ENCODE measurements at places on chromosomes 16 and 17. TPM values are rescaled to one million over a fixed set of nuclear protein-coding genes. Genes with fewer than 3 reads are reported as not detected.

DNA sequence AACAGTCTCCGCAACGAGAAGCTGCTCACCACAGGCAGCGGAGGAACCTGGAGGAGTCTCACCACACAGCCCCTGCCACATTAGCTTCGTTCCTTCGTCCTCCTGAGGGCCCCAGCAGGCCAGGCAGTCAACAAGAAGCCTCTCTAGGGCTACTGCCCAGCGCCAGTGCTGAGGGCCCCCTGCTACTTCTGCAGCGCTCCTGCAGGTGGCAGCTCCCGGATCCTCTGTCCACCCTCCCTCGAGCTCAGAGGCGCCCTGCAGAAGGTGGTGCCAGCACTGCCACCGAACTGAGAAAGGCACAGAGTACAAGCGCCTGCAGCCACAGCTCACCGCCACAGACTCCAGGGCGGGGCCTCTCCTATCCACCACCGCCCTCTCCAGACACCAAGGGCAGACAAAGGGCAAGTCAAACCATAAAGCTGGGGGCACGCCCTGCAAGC, 27.3 kb downstream of the KDM8 start:
- DNase-seq, result no peak

GRCh38 chr17:32807577-32807976, 69.3 kb downstream of the MYO1D start:
- no peak for DNase-seq

DNA sequence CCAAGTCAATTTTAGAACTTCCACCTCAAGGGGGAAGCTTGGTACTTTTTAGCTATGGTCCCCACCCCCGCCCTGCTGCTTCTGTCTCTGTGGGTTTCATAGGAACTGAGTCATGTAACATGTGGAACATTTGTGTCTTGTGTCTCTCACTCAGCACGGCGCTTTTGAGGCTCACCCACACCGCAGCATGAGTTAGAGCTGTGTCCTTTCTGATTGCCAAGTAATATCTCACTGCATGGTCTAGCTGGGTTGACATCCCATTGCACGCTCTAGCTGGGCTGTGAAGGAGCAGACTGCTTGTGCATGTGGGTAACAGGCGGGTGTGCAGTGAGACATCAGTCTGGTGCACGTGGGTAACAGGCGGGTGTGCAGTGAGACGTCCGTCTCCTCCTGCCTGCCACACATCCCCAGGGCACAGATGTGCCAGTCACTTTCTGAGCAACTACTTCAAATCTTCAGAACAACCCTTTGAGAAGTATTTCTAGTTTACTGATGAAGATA, 26.4 kb upstream of the SLC7A5 start:
- no peak for DNase-seq

SCARF1 gene
- 0.64 TPM for total RNA-seq

DNA sequence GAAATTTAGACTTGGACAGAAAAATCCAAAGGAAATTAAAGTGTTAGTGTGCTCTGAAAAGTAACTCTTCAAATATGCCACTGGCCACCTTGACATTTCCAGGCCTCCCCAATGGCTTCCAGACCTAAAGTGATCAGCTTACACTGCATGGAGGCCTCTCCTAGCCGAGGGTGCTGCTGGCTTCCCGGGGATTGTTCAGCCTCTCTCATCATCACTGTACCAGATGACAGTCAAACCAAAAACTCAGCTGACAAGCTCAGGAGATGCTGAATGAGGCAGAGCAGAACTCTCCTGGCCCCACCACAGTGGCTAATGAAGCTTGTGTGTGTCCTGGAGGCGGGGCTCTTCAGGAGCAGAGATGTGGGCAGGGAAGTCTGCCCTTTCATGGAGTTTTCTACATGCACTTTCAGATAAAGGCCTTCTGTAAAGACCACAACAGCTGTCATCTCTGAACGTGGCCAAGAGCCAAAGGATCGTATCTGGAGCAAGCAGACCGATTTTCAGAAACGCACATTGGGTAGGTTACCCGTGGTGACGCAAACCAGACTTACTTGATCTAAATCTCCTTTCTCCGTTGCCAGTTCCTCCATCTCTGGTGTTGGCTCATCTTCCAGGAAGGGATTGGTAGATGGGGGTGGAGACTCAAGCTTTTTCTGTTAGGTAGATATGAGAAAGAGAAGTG, 113.3 kb downstream of the VPS53 start:
- peak; percentile 100 for DNase-seq

GRCh38 chr17:6870841-6871240, 39.3 kb upstream of the TEKT1 start:
- DNase-seq, result peak; percentile 1

DNA sequence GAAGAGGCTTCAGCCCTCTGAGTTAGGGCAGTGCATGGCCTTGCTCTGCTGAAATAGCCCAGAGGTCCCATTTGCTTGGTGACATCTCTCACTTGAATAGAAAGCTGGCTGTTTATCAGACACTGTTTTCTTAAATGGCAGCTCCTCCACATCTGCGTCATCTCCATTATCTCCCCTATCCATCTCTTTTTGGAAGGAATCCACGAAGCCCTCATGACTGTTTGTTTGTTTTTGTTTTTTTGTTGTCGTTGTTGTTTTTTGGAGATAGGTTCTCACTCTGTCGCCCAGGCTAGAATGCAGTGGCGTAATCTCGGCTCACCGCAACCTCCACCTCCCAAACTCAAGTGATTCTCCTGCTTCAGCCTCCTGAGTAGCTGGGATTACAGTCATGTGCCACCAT, 16.6 kb downstream of the NAA60 start:
- DNase-seq, result peak; percentile 84

CDH3 gene
- total RNA-seq, result 2.2 TPM

CENPX gene
- 30.7 TPM for total RNA-seq

DNA sequence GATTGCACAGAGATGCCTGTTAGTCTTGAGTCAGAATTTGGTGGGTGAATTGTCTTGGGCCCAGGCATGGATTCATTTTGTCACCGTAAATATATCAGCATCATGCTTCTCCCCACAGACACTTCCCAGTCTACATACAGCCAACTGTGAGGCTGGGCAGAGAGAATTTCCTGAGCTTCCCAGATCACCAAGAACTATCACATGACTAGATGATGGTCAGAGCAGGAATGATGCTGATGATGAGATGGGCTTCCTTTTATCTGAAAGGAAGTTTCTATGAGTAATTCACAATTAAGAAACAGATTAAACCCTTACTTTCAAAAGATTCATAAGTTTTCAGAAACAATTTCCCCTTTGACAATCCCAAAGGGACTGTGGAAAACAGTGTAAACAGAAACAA, 323 bp upstream of the KRTAP9-9 start:
- DNase-seq, result no peak

GRCh38 chr17:58326609-58327362, 1.8 kb downstream of the TSPOAP1 start:
- no peak for DNase-seq

DNA sequence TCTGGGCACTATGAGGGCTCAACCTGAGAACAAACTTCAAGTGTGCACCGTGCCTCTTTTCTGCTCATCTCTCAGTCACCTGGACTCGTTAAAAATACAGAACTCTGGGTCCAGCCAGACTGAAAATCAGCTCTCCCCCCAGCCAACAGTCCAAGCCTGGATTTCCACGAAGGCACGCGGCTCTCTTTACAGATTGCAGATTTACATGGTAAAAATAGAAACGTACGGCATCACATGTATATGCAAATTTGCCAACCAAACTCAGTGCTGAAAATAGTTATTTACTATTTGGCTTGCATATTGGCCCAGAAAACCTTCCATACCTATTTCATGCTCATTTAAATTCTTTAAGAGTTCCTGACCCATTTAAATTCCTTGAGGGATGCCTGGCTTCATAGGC, 315.8 kb downstream of the MAF start:
- no peak for DNase-seq

KRTAP16-1 gene
- not detected for total RNA-seq

All from fibroblast of villous mesenchyme (primary cell).